HepG2 (cell line): ENCODE measurements at places on chromosomes 5 and 9.

DNA sequence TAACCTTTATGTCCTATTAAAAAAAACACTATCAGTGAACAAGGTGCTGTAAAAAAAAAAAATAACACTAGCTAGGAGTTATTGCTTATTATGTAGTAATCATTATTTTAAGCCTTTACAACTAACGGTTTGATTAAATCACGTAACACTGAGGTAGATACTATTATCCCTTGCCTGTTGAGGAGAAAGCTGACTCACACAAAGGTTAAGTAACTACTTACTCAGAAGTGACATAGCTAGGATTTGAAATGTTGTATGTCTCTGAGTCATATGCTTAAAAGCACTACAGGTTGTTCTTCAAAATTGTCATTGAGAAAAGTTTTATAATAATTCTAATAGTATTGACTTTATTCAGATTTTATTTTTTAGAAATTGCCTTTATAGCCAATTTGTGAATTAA is 8.8 kb downstream of the TENT2 start:
- DNase-seq = no peak

DNA sequence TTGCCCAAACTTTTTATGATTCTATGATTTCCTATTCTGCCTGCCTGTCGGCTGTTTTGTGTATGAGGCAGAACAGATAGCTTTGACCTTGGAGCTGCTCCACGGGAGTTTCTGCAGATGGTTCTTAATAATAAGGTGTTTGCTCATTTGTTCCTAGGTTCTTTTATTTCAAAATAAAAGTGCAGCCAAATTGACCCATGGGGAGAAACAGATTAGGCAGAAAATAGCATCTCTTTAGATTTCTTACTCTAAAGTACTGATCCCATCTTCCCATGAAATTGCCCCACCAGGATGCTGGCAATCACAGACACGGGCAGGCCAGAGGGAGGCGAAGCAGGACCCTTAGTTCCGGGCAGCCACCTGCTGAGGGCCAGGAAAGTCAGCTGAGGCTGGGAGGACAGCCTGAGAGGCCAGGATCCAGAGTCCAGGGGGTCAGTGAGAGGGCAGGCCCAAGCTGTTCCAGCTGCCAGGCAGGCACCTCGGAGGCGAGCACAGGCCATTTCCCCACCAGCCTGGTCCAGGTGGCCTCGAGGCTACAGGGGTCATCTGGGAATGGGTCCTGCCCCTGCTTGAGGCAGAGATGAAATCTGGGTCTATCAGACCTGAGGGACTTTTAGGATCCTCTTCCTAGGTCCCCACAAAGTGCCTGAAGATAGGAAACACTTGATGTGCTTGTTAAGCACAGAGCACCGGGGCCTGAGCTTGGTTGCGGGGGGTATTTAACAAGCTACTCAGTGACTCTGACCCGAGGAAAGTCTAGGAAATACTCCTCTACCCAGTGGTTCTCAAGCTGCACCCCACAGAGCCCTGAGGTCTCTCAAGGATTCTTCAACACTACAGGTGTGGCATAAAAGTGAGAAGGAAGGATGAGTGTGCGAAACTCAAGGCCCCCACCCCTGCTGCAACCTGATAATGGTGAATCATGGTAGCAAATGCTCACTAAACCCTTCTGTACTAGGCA is 145.4 kb downstream of the CMYA5 start:
- no peak for DNase-seq

DNA sequence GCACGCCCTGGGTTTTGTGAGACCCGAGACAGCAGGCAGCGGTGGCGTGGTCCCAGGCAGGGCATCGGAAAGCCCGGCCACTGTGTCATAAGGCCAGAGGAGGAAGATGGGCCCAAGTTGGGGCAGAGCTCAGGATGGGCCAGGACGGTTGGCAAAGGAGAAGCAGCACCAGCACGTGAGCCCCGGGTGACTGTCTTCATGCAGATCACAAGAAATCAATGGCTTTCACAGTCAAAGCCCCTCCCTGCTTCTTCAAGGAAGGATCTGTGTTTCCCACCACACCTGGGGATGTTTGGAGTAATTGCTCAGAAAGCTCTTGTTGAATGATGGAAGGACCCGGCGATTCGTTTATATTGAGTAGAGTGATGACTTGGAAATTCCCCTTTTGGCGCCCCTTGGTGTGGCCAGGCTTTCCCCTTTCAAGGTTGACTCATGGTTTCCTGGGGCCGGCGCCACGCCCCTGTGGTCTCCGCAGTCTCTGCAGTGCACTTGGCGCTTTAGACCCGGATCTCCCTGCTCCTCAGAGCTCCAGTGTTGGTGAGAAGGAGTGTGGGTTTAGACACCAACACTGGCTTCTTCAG is 52.1 kb downstream of the IL31RA start:
- DNase-seq = no peak

DNA sequence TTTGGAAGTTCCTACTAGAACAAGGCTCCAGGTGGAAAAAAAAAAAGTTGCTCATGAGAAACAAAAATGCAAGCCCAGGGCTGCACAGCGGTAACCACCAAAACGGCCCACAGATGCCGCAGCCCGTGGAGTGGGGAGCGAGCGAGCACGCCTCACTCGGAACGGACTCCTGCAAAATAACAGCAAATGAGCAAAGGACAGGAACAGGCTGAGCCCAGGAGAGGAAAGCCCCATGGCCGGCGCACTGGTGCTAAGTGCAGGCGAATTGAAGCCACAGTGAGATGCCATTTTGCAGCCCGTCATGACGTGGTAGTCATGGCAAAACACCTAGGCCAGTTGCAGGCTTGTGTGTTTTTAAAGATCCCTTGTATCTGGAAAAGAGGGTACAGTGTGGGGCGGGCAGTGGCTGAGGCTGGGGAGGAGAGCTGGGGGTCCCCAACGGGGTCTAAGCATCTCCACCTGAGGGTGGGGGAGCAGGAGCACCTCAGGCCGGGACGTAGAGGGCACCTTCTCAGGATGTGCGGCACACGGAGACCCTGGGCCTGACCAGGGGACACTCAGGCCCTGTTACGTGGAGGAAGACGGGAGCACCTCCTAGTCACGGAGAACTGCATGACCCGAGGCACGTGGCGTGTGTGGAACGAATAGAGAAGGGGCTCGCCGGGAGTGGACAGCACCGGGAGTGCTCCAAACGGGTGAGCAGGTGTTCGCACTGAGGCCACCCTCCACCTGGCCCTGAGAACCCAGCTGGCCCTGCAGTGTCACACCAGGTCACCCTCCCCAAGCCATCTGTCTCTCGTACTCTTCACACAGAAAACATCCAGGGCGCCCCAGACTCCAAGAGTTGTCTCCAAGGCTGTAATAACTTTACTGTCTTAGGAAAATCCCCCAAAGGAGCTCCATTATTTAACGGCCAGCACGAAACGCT is 10.7 kb downstream of the GRM6 start:
- DNase-seq = no peak

GRCh38 chr5:125549322-125549911 is 803.0 kb upstream of the ZNF608 start:
- DNase-seq = no peak

DNA sequence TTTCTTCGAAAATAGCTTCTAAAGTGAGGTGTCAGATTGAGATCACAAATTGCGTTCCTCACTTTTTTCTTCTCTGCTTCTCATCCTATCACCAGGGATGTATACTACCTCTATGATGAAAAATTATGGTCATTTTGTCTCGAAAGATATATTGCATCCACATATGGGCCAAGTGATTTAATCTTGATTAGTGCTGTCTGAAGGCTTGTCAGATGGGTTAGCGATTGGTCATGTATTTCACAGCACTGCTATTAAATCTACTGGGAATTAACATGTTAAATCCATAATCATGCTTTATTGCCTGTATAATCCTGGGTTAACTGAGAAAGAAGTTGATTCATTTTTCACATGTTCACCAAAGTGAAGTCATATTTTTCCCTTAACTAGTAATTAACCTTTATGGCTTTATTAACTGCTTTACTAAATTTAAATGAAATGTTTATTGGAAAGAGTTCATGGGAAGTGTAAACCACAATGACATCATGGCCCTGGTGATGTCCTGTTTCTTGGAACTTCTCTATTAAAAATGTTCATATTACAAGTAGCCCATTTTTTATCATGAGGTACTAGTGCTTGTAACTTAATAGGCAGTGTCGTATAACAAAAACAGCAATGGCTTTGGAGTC is 193.3 kb downstream of the SMC2 start:
- no peak for DNase-seq

- no peak for DNase-seq
Measured at GRCh38 chr9:130892477-130893304, 3.9 kb downstream of the QRFP start.

DNA sequence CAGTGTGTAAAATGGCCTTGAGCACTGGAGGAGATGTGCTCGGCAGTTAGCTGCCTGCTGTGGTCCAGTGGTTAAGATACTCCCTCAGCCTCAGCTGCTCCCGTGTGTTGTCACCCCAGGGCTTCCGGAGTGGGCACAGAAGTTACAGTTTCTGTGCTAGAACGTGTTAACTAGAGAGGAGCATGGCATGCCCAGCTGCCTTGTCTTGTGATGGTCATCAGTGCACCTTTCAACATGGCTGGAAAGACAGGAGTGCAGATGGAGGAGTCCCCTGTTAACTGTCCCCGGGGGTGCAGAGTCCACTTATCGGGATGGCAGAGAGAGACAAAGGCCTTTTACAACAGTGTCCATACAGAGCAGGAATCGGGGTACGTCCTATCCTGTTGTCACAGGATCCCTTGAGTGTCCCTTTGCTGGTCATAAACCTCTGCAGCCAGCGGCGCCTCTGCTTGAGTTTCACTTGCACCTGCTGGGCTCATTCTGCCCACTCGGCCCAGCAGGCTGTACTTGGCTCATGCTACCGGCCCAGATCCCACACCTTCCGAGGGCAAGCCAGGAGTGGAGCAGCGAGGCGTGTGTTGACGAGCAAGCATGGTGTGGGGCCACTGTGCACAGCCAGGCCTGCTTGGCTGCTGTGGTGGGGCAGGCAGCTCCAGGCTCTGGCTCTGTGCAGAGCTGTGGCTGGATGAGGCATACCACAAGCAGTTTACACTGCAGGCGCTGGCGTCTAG is 112.6 kb downstream of the EHMT1 start:
- no peak for DNase-seq

DNA sequence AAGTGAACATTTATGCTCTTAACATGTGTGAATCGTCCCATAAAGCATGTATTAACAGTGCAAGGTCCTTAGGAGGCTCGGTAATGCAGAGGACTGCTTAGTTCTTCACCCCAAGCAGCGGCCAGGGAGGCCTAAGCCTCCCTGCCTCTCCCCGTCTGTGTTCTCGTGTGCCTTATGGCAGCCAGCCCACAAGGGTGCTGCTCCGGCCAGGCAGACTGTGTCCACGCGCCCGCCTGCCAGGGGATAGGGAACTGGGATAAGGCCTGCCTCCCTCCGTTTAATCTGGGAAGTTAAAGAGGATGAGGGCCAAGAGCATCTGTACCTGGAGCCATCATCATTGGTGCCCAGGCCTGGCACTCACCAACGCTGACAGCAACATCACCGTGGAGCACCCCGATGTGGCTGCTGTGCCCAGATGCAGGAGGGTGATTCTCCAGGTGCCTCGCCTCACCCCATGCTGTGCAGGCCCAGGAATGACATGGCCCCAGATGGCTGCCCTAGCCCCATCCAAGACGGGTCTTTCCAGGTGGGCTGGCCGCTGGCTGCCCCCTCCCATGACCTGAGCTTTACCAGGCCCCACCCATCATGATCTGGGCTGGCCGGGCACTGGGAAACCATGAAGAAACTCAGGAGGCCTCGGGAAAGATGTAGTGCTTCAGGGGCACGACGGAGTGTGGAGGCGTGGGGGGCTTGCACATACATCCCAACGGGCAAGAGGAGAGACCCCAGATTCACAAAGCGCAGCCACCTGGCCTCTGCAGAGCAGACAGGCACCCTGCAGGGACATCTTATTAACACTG is 35.6 kb upstream of the SUSD3 start:
- DNase-seq = no peak

GRCh38 chr5:40619421-40619820 is 60.3 kb upstream of the PTGER4 start:
- no peak for DNase-seq

DNA sequence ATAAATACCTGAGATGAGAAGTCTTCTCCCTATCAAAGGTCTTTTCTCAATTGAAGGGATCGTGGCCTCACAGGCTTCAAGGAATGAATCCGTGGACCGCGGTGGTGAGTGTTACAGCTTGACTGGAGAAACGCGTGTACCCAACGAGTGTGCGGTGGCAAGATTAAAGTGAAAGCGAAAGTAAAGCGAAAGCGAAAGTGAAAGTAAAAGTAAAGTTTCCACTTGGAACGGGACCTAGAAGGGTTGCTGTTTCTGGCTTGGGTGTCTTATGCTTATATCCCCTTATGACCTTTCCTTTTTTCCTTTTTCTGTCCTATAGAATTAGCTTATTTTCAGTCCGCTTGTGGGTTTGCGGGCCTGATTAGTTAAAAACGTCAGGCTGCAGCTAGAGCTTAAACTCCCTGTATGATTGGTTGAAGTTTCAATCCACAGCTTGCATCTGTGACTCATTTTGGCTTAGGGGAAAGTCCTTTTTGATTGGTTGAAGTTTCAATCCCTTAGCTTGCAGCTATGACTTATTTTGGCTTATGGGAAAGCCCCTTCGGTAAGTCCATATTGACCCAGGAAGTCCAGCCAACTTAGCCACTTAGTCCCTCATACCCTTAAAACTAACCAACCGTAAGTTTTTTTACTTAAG is 924.3 kb upstream of the CDH10 start:
- no peak for DNase-seq

- DNase-seq = no peak
Measured at GRCh38 chr5:145924849-145925248, 11.5 kb upstream of the SH3RF2 start.

- no peak for DNase-seq
Measured at GRCh38 chr5:1051366-1051720, 42.7 kb downstream of the NKD2 start.

- no peak for DNase-seq
Measured at GRCh38 chr9:73923796-73924195, 573.3 kb upstream of the RORB start.

DNA sequence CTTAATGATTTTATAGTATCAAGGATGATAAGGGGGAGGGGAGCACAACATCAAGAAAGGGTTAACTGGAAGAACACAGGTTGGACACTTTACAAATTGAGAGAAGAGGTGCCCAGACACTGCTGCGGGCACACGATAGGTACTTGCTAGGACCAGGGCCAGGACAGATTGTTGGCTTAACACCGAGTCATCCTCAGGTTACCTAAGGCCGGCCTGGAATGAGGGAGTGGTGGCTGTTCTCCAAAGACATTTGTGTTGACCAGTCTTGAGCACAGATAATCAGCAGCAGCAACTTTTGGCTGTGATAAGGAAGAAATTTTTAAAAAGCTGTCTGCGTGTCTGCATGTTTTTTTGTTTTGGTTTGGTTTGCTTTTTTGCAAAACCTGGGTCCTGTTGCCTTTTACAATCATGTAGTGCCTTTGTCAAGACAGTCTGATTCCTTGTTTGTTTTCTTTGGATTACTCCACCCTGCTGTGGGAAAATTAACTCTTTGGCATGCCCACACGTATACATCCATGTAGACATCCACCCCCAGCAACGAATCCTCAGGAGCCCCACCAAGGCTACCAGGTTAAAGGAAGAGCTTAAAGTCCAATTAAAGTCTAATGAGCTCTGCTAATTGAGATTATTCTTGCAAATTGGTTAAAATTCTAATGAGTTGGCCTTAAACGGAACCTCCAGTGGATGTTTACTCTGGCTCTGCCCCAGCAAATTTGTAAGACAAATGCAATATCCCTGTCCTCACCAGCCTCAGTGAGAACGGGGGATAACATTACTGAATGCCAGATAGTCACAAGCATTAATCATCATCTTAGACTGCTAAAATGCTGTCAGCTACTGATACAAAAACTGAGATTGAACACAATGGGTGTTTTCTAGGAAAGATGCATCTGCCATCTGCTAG is 382.3 kb downstream of the ACTL7B start:
- no peak for DNase-seq
